AG04449 (cell line): ENCODE measurements at places on chromosomes 1 and 21.

GRCh38 chr1:159916242-159917051 lies 8.9 kb downstream of the TAGLN2 start:
- peak; percentile 92 for DNase-seq

DNA sequence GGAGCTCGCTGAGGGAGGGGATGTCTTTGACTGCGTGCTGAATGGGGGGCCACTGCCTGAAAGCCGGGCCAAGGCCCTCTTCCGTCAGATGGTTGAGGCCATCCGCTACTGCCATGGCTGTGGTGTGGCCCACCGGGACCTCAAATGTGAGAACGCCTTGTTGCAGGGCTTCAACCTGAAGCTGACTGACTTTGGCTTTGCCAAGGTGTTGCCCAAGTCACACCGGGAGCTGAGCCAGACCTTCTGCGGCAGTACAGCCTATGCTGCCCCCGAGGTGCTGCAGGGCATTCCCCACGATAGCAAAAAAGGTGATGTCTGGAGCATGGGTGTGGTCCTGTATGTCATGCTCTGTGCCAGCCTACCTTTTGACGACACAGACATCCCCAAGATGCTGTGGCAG lies 1.4 kb downstream of the TSSK3 start:
- no peak for DNase-seq

DNA sequence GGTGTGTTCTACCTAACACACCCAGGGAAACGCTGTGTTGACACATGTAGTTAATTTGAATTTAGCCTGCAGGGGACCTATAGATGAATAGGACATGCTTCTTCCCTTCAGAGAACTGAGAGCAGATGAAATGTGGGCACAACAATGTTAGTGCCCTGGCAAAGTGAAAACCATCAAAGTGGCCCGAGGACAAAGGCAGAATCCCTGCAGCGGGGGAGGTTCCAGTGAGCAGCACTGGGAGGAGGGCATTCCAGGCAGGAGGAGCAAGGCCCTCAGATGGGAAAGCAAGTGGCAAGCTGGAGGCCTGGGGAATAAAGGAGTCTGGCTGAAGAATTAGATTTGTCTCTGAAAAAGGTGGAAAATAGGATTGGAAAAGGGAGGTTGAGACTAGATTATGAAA lies 37.2 kb downstream of the C1orf94 start:
- DNase-seq = no peak

GRCh38 chr1:12179111-12179519 lies 12.3 kb downstream of the TNFRSF1B start:
- DNase-seq = peak; percentile 49

- no peak for DNase-seq
Measured at GRCh38 chr1:119549719-119550132, 42.7 kb downstream of the HSD3B1 start.

DNA sequence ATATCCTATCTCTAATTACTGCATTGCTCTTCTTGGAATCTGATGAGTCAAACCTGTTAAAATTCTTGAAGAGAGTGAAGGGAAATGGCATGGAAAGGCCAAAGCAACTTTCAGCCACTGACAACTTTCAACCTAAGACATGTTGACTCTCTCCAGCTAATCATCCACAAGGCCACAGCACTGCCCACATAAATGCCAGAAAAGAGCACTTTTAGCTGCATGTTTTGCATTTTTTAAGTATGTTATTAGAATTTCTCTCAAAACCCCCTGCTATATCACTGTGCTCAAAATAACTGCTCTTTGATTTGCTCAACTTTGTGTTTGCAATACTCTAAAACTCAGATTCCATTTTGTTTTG lies 352.5 kb downstream of the ADGRL2 start:
- no peak for DNase-seq

- DNase-seq = no peak
Measured at GRCh38 chr1:101854271-101854670, 142.5 kb downstream of the OLFM3 start.

- DNase-seq = no peak
Measured at GRCh38 chr1:57026624-57027354, 61.0 kb upstream of the C8B start.

DNA sequence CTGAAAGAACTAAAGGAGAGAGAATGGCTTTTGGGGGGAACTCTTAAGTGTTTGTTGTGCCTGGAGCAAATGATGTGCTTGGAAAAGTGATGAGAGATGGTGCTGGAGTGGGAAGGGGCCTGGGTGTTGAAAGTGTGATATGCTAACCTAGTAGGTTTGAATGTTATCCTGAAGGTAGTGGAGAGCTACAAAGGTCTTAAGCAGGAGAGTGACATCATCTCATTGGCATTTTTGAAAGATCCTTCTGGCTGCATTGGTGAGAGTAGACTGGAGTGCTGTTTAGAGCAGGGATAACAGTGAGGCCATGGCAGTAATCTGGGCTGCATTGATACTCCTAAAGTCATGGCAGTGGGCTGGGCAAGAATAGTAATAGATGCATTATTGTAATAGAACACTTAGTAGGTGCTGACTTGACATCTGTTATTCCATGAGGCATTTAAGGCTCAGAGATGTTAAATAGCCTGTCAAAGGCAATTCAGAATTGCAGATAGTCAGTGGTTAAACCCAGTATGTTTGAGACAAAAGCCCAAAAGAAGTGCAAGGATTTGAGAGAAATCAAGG lies 44.5 kb downstream of the MDM4 start:
- DNase-seq = no peak

DNA sequence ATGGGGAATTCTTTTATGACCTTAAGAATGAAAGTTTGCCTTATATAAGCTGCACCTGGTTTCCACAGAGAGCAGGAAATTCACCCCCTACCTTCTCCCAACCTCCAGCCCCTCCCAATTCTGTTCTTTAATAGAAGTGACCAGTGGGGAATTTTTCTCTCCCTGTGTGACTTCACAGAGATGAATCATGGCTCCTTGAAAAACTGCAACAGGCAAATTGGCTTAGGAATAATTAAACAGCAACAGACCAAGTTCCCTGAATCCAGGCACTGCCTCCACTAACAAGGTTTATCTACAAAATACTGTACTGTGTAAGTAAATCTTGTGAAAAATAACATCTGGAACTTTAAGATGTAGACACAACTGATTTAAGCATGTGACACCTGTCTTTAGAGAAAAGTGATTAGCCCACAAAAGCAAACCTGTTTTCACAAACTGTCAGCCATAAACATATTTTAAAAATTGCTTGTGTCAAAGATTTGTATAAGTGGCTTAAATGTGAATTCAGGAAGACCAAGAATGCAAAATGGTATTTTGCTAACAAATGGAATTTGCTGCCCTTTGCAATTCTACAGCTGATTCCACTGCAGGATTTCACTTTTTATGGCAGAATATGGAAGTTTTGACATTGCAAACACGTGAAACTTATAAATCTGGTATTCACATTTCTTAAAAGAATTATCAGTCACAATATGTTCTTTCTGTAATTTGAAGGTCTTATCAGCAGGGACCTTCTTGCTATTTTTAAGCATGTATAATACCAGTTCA lies 54.0 kb downstream of the ALG14 start:
- no peak for DNase-seq

DNA sequence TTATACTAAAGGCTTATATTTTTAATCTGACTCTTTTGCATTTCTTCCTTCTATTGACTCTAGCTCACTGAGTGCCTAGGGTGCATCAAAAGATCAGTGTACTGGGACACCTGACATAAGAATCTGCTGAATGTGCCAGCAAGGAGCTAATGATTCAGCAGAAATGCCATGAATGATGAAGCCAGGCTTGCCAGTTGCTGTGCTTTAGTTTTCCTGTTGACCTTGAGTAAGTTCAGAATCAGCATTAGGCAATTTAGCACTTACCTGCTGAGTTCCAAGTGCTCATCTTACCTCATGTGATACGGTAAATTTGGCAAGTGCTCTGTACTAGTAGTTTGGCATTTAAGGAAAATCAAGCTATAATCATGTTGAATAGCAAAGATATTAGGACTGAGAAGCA lies 523.2 kb upstream of the B3GALT2 start:
- DNase-seq = no peak

DNA sequence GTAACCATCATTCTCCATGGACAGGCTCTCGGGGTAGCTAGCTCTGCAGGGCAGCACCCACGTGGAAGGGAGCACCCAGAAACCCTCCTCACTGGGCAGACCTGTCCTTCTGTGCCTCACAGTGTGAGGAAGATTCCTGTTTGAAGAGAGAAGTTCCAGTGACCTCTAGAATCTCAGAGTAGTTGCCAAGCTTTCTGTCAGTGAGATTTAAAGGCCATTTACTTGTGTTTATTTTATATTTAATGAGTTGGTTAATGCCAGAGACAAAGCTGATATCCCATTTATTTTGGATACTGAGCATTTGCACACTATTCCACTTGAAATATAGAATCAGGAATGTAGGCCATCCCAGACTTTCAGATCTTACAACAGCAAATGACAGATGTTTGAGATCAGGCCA lies 28.7 kb downstream of the MTARC1 start:
- DNase-seq = no peak

- DNase-seq = no peak
Measured at GRCh38 chr1:202228484-202229122, 35.0 kb downstream of the LGR6 start.

- no peak for DNase-seq
Measured at GRCh38 chr1:231679109-231679508, 52.5 kb downstream of the DISC1 start.

DNA sequence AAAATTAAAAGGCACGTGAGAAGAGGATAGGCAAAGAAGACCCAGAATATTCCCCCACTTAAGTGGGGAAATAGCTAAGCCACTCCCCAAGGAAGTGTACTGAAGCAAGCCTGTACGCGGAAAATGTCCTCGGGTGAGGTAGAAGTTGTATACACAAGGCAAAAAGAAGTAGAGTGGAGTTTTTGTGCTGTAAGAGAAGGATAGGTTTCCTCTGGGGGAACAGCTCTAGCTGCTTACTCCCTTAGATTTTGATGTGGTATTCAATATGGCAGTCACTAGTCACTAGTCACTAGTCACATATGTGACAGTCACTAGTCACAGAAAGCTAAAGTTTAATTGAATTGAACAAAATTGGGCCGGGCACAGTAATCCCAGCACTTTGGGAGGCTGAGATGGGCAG lies 7.6 kb downstream of the TXNIP start:
- no peak for DNase-seq

- DNase-seq = no peak
Measured at GRCh38 chr1:228664399-228664914, 70.8 kb upstream of the RHOU start.

- DNase-seq = no peak
Measured at GRCh38 chr1:92711473-92712165, 73.3 kb downstream of the EVI5 start.

DNA sequence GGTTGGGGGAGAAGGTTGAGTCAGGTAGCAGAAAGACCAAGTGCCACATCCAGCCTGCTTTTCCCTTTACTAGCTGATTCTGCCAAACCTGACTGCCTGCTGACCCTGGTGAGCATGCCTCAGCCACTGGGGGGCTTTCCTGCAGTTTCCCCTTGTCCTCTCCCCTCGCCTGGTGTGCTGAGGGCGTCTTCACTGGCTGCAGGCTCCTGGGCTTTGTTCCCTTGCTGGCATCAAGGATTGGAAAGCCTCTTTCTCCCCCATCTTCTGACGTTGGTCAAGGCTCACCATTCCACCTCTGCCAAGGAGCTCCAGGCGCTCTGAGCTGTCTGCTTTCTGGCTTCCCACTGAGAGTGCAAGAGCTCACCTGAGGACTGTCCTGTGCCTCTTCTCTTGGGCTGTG lies 28.4 kb downstream of the MAN1C1 start:
- DNase-seq = no peak

DNA sequence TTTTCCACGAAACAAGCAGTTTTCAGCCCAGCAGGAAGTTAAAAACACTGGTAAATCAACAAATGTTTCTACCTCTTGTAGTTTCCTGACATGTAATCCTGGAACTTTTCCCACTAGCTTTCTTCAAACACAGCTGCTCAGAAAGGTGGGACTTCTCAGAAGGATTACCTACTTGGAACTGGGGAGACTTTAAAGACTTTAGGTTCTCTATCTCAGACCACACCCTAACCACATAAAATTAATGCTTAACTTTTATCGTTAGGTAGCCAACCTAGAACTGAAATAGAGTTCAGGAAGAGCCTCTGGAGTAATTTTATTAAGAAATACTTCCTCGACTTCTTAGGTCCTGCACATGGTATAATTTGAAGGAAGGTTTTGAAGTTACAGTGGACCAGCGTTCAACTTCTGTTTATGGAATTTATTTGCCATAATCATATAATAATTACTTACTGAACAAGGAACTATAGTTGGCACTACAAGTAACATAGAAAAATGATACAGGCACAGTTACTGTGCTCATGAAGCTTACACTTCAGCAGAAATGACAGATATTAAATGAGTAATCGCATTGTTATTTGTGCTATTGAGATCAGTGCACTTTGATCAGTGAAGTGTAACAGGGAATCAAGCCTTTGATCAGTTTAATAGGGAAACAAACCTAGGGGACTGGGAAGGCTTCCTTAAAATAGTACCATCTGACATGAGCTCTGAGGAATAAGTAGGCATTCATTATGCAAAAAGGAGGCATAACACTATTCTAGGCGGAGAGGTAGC lies at the start of gene BCL2L15:
Gene BCL2L15, minus strand, starts transcription at position 180 of the 774 bp plus-strand sequence. CDS start 206 bp downstream, outside the sequence.
- no peak for DNase-seq

DNA sequence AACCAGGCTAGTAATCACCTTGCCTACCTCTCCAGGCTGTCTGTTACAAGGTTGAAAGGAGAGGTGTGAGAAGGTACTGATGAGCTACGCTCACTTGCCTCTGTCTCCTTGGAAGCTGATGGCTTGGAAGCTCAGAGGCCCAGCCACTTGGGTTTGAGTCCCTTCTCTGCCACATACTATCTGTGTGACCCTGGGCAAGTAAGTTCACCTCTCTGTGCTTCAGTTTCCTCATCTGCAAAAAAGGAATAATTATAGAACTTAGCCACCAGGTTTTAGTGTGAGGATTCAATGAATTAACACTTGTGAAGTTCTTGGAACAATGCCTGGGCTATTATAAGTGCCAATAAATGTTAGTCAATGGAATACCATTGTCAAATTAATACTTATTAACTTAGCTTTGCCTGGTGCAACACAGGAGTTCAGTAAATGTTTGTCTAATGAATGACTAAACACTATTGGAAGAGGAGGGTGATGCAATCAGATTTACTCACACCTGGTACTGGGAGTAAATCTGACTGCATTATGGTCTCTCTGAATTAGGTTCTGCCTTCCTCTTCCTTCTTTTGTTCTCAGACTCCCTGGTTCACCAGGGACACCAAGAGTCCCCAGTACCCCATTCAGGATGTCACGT lies 55.5 kb downstream of the TRABD2B start:
- DNase-seq = no peak

DNA sequence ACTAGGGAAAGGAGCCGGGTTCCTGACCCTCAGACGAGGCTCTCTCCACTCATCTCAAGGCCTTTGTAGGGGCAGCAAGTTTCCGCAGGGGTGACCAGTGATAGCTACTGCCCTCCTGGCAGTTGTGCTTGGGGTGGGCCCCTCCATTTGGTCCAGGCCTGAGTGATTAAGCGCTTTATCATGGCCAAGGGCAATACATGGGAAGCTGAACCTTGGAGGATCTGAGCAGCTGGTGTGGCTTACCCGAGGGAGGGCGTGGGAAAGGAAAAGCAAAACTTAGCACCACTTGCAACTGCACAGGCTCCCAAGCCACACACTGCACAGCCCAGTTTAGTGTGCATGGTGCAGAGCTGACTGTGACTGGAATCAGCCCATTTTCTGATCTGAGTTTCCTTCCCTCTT lies 47.8 kb downstream of the GADD45A start:
- DNase-seq = no peak
